Foreskin keratinocyte (primary cell): ENCODE measurements at places on chromosomes 3 and 15.

DNA sequence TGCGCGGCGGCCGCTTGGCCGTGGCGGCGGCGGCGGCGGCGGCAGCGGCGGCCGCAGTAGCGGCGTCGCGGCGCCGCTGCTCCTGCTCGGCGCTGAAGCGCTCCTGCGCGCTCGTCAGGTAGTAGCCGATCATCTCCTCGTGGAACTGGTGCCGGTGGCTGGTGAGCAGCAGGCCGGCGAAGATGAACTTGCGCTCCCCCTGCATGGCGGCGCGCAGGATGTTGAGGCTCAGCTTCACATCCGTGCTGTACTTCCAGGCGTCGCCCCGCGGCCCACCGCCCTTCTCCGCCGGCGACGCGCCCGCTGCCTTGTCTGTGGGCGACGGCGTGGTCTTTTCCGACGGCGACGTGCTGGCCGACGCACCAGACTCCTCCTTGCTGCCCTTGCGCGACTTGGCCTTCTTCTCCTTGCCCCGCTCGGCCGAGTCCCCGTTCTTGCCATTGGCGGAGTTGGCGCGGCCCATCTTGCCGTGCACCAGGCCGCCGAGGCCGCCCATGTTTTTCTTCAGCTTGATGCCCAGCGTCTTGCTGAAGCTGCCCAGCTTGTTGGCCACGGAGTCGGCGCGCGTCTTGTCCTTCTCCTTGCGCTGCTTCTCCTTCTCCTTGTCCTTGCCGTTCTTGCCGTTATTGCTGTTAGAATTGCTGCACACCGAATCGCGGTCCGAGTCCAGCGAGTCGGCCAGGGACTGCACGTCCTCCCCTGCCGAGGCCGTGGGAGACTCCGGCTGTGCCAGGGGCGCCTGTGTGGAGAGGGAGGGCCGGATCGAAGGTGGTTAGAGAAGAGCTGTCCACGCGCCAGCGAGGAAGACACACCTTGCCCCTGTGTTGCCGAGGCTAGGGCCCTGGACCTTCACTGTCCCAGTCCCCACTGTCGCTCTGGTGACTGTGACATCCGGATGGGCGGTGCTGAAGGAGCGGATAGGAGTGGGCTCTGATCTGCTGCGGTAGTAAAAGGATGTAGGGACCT, 157.6 kb downstream of the KLF13 start:
- DNase-seq = no peak

DNA sequence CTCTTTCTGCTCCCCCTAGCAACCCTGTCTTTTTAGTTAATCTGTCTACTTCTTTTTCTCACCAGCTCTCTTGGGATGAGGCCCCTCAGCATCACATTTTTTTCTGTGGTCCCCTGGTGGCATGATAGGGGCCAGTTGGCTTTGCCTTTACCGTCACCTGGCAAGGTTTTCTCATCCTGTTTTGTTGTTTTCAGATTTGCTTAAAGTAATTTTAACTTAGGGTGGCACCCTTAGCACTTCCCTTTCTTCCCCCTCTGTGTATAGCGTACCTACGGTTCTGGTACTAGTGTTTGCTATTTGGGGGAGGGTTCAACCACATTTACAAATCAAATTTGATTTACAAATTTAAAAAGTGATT, 35.6 kb downstream of the PDCD6IP start:
- DNase-seq = no peak

DNA sequence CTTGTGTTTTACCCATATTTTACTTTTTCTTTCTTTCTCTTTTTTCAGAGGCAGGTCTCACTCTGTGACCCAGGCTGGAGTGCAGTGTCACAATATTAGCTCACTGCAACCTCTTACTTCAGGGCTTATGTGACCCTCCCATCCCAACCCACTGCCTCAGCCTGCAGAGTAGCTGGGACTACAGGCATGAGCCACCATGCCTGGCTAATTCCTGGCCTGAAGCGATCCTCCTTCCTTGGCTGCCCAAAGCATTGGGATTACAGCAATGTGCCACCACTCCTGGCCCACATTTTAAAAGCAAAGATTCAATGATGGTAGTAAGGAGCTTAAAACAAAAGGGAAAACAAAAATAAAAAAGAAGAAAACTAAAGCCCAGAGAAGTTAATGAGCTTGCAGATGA, 11.1 kb upstream of the CDV3 start:
- DNase-seq = no peak

- DNase-seq = no peak
Observed at GRCh38 chr3:34070831-34071585, 272.6 kb downstream of the PDCD6IP start.

DNA sequence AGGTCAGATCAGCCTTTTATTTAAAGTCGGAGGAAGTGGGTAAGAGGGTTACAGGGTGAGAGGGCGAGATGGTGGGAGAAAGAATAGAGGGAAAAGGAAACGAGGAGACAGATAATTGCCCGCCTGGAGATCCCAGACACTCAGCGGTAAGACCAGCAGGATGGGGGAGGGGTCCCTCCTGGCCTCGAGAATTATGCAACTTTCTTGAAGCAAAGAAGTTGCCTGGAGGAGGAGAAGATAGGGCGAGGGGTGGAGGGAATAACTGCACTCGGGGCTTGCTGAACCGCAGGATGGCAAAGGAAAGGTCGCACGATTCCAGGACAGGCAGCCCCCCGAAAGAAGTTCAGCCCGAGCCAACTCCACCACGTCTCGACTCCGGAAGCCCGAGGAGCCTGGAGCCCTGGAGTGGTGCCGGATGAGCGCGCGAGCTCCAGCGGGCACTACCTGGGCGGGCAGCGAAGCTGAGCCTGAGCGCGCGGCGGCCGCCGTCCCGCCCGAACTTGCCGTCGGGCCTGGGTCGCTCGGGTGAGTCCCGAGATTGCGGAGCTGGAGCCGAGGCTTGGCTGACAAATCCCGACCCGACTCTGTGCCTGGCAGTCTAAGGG, 402 bp downstream of the WWTR1 start:
- DNase-seq = no peak

- DNase-seq = no peak
Observed at GRCh38 chr3:15174953-15175352, 31.1 kb upstream of the CAPN7 start.

DNA sequence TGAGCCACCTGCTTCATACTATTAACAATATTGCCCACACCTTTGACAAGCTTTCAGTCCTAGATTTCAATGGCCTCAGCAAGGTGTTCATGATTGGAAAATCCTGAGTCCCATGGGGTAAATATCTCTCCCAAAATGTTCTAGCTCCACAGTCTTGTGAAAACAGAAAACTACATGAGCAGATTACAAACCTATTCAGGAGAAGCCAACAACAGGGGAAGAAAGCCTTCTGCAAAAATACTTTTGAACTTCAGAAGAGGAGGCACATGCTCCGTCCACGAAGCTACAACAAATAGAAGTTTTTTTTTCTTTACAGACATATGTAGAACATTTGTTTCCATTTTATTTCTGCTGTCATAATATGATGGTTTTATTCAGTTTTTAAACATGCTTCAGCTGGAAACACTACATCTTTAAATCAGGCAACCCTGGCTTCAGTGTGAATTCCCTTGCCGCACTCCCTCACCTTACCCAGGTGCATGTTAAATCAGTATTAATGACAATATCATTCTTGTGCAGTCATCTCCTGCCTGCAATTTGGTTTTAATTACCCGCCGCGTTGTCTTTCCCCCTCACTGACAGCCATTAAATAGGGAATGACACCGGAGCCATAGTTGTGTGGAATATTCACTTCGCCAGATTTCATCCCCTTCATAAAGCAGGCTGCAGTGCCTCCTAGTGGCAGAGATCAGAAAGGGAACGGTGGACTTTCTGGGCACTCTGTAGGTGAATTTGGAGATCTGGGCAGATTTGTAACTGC, 725.5 kb upstream of the ARRDC4 start:
- peak; percentile 26 for DNase-seq

DNA sequence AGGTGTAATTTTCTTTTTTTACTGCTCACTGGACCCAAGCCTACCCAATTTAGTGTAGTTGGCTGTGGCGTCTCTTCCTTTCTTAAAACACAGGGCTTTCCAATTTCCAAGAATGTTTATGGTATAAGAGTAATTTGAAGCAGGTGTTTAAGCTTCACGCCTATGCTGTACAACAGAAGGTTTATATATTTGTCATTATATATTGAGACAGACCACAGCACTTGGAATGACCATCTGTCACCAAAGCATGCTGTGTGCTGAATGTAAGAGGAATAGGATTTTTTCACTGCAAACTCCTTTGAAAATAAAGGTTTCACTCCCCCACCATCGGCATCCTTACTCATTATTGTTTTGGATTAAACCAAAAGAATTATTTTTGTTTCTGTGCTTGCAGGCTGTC, 325.7 kb downstream of the OTOL1 start:
- DNase-seq = no peak

- no peak for DNase-seq
Observed at GRCh38 chr15:79494963-79495755, 63.0 kb downstream of the MINAR1 start.

DNA sequence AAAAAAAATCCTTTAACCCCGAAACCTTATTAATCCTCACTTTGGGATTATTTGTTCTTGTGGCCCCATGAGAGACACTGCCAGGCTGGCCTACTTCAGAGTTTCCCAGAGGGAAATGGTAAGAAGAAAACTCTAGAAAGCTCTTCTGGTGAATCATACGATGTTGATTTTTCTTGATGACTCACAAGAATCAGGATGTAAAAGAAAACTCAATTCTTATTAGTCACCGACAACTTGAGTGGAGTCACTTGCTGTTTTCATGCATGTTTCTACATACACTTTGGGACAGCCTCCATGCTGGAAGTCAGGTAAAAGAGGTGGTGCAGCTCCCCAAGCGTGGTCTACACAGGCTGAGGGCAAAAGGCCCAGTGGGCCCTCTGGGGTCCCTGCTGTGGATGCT, 42.8 kb downstream of the MYO5C start:
- peak; percentile 91 for DNase-seq

GRCh38 chr3:55718521-55718921, 231.4 kb upstream of the WNT5A start:
- no peak for DNase-seq

GRCh38 chr3:153291059-153291685, 129.1 kb downstream of the RAP2B start:
- peak; percentile 37 for DNase-seq

- DNase-seq = peak; percentile 9
Observed at GRCh38 chr3:129023909-129024308, 22.8 kb downstream of the EFCC1 start.

DNA sequence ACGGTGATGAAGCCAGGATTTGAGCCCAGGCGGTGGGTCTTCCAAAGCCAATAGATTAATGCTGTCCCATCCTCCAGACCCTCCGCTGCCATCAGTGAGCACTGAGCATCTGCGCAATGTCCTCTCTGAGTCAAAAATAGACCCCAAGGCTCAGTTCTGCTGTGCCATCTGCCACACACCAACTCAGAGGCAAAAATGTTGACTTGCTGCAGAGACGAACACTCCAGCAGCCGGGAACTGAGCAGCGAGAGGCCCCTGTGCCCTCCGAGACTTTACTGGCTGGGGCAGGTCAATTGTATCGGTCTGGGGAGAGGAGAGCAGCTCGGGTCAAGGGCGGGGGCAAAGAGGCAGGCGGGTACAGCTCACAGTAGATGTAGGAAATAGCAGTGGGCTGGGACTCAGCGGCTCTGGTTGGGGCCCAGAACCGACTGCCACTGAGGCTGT, 41.5 kb upstream of the ATP2B2 start:
- no peak for DNase-seq

DNA sequence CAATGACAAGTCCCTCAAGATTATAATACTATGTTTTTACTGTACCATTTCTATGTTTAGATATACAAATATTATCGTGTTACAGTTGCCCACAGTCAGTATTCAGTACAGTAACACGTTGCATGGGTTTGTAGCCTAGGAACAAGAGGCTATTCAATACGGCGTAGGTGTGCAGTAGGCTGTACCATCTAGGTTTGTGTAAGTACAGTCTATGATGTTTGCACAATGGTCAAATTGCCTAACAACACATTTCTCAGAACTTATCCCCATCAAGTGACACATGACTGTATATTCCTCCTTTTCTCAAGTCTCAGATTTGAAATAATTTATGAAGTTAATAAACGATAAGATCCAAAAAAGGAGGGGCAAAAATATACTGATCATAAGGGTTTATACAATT, 21.7 kb downstream of the ZDHHC3 start:
- no peak for DNase-seq

DNA sequence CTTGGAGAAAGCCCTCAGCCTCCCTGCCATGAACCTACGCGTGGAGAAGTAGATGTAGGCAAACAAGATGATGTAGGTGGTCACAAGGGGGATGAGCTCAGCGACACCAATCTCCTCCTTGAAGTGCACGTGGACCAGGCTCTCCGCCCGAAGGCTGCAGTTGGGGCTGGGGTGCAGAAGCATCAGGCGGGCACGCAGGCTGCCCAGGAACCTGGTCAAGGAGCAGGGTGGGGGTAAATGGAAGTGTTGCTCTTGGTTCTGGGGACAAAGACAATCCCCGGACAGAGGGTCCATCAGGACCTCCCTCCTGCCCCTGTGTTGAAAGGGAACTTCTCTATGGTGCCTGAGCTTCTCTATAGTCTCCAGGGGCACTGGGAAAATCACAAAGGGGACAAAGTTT, 45.1 kb downstream of the PTPN23 start:
- no peak for DNase-seq

- no peak for DNase-seq
Observed at GRCh38 chr15:57061281-57061680, 142.8 kb downstream of the TCF12 start.

DNA sequence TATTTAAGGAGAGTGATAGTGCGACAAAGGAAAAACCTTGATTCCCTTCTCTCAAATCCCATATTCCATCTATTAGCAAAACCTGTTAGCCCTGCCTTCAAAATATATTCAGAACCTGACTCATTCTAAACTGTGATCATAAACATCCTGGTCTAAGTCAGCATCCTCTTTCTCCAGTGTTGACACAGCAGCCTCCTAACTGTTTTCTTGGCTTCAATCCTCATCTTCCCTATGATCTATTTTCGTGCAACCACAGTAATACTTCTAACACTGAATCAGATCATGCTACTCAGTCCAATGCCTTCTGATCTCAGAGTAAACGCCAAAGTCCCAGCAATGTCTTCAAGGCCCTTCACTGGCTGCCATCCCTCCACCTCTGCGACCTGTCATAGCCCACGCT, 785.1 kb downstream of the EDEM1 start:
- no peak for DNase-seq

DNA sequence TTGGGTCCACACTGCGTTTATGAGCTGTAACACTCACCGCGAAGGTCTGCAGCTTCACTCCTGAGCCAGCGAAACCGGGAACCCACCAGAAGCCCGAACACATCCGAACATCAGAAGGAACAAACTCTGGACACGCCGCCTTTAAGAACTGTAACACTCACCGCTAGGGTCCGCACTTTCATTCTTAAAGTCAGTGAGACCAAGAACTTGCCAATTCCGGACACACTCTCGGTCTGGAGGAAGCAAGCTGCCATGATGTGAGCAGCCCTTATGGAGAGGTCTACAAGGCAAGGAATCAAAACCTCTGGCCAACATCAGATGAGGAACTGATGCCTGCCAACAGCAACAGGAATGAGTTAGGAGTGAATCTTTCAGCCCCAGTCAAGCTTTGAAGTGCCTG, 62.9 kb downstream of the SLC28A2 start:
- DNase-seq = no peak

- no peak for DNase-seq
Observed at GRCh38 chr3:174186377-174186989, 672.7 kb upstream of the NAALADL2 start.
